Glutamatergic neuron (in vitro differentiated cells): ENCODE measurements at places on chromosomes 5 and 9. TPM values are rescaled to one million over a fixed set of nuclear protein-coding genes. Genes with fewer than 3 reads are reported as not detected.

ADAMTS19 gene
- total RNA-seq: 22.1 TPM

PCDHGA11 gene
- total RNA-seq: 12.5 TPM

TRIP13 gene
- 3.9 TPM for total RNA-seq

DNA sequence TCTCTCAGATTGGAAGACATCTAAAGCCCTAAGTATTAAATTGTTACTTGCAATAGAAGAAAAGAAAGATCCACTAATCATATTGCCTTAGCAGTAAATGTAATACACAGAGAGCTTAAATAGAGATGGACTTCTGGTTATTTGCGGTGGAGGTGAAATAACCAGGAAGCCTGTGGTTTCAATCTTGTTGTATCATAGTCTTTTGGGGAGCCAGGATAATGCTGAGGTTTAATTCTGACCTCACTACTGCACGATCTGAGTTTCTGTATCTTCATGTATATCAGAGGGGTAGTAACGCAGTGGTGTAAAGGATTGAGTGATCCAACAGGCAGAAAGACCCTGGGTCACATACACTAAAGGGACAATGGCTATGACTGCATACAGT lies 71.7 kb downstream of the ANKRD55 start:
- H3K4me3 ChIP-seq: no peak overlapping the region
- H3K36me3 ChIP-seq: no peaks in the 10 kb centered on the region
- peaks cover 4% of the 10 kb centered on the region for H3K27me3 ChIP-seq
- peaks cover 31% of the 10 kb centered on the region for H3K4me1 ChIP-seq
- H3K27ac ChIP-seq: peak overlapping the region; percentile 4

- DNase-seq: peak; percentile 85
- peaks cover 7% of the 10 kb centered on the region for H3K36me3 ChIP-seq
- peaks cover 17% of the 10 kb centered on the region for H3K4me1 ChIP-seq
- H3K4me3 ChIP-seq: no peak overlapping the region
- no peak overlapping the region for H3K27ac ChIP-seq
Observed at GRCh38 chr9:34403554-34404380, 27.1 kb upstream of the MYORG start.

- H3K4me1 ChIP-seq: no peaks in the 10 kb centered on the region
- H3K27me3 ChIP-seq: no peaks in the 10 kb centered on the region
- no peak overlapping the region for H3K4me3 ChIP-seq
- DNase-seq: no peak
Observed at GRCh38 chr9:70390933-70391341, 23.5 kb downstream of the KLF9 start.

- H3K36me3 ChIP-seq: no peaks in the 10 kb centered on the region
- peaks cover 9% of the 10 kb centered on the region for H3K27me3 ChIP-seq
- H3K27ac ChIP-seq: no peak overlapping the region
- no peak for DNase-seq
Observed at GRCh38 chr5:172490514-172491461, 36.5 kb upstream of the SH3PXD2B start.

GRCh38 chr5:160359816-160360215 lies 10.6 kb downstream of the C1QTNF2 start:
- H3K27ac ChIP-seq: no peak overlapping the region
- peaks cover 15% of the 10 kb centered on the region for H3K4me1 ChIP-seq
- DNase-seq: no peak
